ENCODE measurements at places on chromosomes 11 and 22.

DNA sequence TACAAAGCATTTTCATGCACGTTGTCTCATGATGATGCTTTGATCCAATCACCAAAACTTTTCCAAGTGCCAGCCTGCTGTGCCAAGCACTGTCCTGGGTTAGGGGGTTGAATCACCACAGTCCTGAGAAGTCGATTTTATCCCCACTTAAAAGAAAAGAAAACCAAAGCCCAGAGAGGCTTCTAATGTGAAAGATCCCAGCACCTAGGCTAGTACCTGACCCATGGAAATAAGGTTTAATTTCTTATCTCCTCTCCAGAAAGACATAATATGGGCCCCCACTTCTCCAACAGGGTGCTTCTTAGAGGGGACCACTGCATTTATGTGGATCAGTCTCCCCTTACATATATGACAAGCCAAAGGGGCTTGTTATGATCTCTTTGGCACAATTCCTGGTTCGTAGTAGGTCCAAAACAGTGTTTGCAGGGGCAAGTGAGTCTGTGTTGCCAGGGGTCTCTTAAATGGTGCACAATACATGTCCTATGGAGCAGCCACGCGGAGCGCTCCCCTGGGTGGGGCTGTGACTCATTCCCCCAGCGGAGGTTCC is 1.9 kb upstream of the BCL9L start:
- no peak for DNase-seq

- DNase-seq, result no peak
Measured at GRCh38 chr11:91066456-91067047, 843.7 kb upstream of the CHORDC1 start.

DNA sequence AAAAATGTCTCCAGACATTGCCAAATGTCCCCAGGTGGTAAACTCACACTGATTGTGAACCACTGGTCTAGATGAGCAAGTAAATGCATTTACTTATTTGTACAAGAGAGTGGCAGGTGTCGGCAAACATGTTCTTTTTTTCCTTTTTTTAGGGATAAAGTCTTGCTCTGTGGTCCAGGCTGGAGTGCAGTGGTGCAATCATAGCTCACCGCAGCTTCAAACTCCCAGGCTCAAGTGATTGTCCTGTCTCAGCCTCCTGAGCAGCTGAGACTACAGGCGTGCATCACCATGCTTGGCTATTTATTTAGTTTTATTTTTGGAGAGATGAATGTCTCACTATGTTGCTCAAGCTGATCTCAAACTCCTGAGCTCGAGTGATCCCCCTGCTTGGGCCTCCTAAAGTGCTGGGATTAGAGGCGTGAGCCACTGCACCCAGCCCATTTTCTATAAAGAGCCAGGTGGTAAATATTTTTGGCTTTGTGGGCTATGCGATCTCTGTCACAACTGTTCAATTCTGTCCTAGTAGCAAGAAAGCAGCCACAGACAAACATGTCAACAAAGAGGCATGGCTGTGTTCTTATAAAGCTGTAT is 1.4 kb downstream of the VPREB1 start:
- no peak for DNase-seq

DNA sequence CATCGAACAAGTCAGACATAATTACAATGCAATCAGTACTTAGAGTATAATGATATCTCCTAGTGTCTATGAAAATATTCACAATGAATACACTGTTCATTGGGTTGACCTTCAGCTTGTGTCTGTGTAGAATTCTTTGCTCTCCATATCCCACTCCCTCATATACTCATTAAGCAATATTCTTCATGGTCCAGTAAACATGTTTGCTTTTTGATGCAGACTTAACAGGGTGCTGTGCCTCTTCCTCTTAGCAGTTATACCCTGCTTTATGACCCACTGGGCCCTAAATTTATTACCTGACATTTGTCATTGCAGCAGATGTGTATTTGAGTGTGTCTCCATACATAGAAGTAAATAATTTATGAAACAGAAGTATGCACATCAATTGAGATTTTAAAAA is 352.5 kb upstream of the CCDC179 start:
- DNase-seq, result no peak

DNA sequence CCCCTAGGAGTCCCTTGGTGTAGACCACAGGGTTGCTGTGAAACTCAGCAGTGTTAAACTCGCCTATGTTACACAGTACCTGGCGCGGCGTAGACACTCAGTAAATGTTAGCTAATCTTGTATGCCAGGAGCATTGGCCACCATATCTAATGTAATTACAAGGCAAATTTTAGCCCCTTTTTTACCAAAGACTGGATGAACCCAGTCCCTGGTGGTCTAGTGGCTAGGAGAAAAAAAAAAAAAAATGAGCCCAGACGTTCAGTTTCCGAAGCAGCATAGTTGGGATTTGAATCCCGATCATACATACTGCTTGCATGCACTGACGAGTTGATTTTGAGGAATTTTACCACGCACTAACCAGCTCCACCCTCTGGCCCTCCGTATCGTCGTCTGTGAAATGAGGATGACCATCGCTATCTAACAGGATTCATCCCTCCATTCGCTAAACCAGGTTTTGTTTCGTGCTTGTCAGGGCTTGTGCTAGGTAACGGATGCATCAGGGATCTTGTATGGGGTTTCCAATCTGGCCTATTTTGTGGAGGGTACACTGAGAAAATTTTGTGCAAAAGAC is 688 bp downstream of the PTS start:
- DNase-seq, result peak; percentile 41

DNA sequence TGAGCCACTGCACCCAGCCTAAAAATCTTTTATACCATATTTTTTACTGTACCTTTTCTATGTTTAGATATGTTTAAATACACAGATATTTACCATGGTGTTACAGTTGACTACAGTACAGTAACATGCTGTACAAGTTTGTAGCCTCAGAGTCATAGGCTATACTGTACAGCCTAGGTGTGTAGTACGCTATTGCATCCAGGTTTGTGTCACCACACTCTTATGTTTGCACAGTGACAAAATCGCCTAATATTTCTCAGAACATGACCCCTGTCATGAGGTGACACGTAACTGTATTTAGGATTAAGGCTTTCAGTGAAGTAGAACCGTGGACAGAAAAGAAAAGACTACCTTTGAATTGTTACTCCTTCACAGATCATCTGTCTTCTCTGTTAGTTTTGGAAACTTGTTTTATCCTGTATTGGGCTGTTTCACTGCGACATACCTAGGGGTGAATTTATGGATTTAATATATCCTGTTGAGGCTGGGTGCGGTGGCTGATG is 83.8 kb downstream of the ZNRF3 start:
- no peak for DNase-seq

DNA sequence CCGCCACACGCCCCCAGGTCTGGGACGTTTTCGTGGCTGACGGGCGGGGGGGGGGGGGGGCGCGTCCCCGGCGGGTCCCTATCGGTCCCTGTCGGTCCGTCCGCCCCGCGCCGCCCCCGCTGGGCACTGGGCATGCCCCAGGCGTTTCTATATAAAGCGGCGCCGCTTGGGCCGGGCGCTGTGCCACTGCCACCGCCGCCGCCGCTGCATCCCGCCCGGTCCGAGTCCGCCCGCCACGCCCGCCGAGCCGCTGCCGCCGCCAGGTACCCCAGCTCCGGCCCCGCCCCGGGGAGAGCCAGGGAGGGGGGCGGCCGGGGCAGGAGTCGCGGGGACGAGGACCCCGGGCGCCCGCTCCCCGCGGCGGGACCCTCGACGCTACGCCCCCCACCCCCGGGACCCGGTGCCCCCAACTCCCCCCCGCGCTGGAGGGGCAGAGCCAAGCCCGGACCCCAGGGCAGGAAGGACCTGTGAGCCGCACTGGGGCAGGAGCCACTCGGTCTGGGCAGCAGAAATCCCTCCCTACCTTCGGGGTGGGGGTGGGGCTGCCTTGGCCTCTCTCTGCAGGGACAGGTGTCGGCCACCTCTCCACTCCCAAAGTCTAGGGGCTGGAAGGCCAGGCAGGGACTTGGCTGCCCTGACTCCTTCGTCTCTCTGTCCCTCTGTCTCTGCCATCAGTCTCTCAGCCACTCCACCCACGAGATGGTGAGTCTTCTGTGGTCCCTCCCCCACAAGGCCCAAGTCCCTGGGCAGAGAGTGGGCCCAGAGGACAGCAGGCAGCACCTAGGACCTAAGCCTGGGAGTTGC is at the start of gene CARNS1:
CARNS1 (plus strand) TSS at position 178 of the 804 bp plus-strand sequence; CDS start at position 700, 522 bp downstream.
- DNase-seq, result no peak

GRCh38 chr22:40281717-40282116 is 64.6 kb upstream of the ADSL start:
- peak; percentile 20 for DNase-seq

DNA sequence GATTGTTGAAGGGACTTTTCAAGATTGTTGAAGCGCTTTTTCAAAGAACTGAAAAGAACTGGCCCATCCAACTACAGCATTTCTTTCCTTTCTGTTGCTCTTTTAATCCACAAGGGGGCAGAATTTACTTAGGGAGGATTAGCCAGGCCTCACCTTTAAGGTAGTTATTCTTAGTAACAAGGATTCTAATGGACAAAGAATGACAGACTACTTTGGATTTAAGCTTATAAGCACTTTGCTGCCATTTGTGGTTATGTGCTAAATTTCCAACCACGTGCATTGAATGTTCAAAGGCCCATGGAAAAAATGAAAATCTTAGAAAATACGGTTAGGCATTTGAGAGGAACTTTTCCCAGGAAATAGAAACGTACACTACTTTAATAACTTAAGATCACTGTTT is 49.5 kb upstream of the HSPA8 start:
- DNase-seq, result peak; percentile 64

DNA sequence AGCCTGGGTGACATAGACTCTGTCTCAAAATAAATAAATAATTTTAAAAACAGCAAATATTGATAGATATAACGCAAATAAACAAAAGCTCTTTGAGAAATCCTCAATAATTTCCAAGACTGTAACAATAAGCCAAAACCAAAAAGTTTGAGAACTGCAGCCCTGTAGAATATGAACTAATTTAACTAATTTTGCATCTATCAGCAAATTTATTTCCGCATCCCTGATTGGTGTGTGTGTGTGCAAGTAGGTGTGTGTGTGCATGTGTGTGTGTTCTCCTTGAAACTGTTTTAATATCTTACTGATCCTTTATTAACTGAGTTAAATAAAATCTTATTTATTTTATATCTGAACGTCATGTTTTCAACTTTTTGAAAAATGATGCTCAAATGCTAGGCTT is 67.0 kb upstream of the ISX start:
- no peak for DNase-seq

- DNase-seq, result no peak
Measured at GRCh38 chr11:126594921-126595367, 239.5 kb downstream of the ST3GAL4 start.

GRCh38 chr22:37448516-37449127 is 21.3 kb upstream of the ELFN2 start:
- no peak for DNase-seq

All from RWPE1 (cell line).